Suppressor macrophage (primary cell): ENCODE measurements at places on chromosomes 16 and 17.

DNA sequence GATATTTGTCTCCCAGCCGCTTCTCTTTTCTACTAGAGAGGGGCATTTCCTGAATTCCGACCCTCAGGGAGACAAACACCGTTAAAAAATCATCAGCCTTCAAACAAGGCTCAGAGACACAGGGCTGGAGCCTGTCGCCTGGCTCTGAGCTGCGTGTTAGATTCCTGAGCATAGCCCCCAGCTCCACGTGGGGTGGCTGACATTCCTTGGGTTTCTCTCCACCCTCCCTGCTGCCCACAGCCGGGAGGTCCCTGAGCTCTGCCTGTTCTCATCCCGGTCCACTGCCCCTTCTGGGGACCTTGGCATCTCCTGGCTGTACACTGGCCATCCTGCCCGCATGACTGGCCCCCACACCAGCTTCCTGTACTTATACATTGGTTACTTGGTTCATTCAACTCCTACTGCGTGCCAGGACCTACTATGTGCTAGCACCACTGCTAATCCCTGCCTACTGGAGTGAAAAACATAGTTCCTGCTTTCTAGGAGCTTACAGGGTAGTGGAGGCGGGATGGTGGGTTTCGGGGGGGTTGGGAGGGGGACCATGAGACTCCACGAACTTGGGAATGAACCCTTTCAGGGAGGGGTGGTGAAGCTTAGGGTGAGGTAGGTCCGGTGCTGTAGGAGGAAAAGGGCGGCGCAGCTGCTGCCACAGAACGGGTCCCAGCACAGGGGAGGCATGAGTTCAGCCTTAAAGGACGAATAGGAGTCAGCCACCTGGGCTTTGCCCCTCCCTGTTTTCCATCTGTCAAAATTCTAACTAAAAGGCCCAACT is 52.1 kb upstream of the TMEM132E start:
- DNase-seq, result no peak

DNA sequence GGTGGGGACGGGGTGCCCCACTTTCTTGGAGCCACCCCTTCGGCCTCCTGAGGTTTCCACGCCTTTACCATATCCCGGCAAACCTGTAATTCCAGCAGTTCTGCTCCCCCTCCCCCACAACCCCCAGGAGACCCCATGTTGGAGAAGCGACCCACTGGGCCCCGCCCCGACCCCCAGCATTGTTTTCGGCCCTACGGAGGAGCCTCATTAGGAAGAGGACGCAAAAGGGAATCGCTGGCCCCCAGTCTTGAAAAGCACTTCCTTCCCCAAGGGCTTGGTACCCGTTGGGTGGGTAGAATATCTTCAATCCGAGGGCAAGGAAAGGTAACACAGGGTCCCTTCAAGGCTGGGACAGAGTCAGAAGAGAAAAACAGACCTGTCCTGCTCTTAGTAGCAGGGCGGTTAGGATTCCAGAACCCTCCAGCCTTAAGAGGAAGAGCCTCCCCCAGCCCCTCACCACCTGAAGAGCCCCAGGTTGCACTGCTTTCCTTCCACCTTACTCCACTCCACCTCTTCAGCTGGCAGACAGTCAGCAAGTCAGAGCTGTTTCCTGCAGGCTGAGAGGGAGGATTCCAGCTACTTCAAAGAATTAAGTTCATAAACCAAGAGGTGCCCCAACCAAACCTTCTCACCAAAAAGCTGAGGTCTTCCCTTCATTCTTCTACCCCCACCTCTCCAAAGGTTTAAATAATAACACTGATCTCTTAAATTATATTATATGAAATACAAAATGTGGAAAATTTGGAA is 803 bp upstream of the TLCD2 start:
- peak; percentile 28 for DNase-seq

GRCh38 chr17:39640591-39641031 is 3.7 kb downstream of the STARD3 start:
- DNase-seq, result peak; percentile 59

DNA sequence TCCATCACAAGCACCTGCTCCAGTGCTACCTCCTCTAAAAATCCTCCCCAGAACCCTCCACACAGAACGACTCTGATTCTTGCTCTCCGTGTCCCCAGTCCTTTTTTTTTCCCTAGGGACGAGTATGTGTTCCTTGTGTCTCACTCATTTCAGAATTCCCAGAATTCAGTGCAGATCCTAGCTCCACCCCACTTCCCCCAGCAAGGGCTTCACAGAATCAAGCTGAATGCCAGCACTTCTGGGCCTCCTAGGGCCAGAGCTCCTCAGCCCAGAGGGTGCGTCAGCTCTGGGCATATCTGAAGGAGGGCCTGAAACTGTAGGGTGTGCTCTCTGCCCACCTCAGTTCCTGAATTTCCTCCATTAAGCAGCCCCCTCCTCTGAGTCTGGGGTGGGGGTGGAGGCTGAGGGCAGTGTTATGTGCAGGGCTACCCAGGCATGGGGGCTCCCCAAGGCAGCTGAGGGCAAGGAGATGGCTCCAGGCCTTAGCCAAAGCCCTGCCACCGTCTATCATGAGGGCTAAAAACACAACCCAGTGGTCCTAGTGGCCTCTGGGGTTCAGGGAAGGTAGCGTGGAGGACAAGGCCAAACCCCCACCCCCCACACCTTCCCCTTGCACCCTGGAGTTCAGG is 6.5 kb downstream of the UNC119 start:
- no peak for DNase-seq

- no peak for DNase-seq
Measured at GRCh38 chr16:66255647-66256046, 110.8 kb upstream of the CDH5 start.

- peak; percentile 53 for DNase-seq
Measured at GRCh38 chr17:8855477-8856204, 11.8 kb downstream of the PIK3R6 start.

DNA sequence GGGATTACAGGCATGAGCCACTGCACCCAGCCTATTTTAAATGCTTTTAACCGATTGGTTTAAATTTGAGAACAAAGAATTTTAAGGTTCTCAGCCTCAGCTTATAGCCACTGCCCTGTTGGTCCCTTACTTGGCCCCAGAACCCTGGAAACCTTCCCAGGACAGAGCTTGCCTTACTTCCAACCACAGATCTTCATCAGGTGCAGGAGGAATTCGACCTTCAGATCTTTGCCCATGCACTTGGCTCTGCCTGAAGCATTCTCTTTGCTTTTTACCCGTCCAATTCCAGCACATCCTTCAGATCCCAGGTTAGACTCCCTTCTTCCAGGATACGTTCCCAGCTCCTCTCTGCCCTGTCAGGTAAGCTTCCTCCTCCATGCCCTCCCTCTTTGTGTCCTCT is 27.7 kb downstream of the CHD9 start:
- no peak for DNase-seq

DNA sequence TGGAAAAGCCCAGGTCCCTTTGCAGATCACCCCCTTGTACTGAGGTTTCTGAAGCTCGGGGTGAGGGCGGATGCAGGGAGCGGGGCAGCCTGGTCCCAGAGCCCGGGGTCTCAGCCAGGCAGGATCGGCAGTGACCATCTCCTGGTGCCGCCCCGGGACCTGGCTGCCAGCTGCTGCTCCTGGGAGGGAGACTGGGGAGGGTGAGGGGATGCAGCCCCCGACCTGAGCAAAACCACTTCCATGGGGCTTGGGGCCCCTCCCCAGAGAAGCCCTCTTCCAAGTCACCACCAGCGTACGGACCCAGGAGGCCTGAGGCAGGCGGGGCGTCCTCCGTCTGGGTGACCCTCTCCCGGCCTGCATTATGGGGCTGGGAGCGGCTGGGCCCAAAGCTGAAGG is 14.8 kb downstream of the CD7 start:
- DNase-seq, result no peak

GRCh38 chr16:52411011-52411410 is 135.9 kb downstream of the TOX3 start:
- DNase-seq, result no peak

DNA sequence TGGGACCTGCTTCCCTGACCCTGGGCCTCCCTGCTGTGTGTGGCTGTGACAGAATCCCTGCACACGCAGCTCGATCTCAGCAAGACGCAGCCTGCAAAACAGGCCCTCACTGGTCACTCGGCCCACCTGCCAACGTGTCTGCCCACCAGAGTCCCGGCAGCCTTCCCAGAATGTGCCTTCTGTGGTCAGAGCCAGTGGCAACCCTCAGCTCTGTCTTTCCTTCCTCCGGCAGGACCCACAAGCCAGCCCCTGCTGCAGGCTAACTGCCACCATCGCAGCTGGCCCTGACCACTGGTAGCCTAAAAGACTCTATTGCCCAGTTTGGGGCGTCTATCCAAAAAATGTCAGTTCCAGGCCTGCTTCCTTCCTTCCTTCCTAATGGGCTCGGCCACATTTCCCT is 83.2 kb downstream of the LITAF start:
- DNase-seq, result no peak

- DNase-seq, result no peak
Measured at GRCh38 chr17:5050278-5050677, 15.1 kb upstream of the SLC52A1 start.

GRCh38 chr17:17165666-17166308 is 40.3 kb downstream of the PLD6 start:
- no peak for DNase-seq

- no peak for DNase-seq
Measured at GRCh38 chr17:60535382-60536279, 9.6 kb upstream of the APPBP2 start.

DNA sequence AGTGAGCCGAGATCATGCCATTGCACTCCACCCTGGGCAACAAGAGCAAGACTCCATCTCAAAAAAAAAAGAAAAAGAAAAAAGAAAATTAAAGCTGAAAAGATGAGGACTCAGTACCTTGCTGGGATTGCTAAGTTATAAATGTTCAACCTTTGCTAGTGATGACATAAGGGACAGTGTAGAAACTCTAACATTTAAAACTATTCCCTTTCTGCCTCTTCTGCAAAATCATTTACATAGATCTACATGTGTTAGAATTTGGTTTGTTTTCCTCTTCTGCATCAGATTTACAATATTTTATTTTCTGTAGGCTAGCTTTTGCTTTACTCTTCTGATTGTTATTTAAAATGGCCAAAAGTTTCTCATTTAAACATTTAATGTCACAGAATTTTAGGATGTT is 49.5 kb upstream of the HAS3 start:
- no peak for DNase-seq

- peak; percentile 40 for DNase-seq
Measured at GRCh38 chr16:72241930-72242329, 70.0 kb upstream of the PMFBP1 start.

- DNase-seq, result peak; percentile 85
Measured at GRCh38 chr16:67447508-67448076, 16.7 kb downstream of the HSD11B2 start.

DNA sequence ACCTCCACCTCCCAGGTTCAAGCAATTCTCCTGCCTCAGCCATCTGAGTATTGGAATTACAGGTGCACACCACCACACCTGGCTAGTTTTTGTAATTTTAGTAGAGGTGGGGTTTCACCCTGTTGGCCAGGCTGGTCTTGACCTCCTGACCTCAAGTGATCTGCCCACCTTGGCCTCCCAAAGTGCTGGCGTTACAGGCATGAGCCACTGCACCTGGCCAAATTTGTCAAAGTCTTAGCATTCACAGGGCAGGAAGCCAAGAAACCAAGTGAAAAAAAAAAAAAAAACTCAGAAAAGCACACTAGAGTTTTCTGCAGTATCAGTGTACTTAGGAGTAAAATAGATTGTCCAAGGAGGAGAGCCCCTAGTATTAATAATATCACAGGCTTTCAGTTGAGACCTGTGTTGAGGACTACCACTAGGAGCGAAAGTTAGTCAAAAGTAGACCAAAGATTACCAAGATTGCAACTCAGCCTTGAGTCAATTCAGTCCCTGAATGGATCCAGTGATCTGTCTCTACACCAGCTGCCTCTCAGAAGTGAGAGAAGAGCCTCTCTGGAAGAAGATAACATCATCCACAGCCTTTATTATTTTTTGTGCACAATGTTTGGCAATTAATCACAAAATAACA is 159.7 kb downstream of the CEP112 start:
- DNase-seq, result no peak
